ENCODE measurements at places on chromosomes 13 and 19.
A peak's percentile ranks its signal among the peaks of the same experiment; 100 is the strongest.

DNA sequence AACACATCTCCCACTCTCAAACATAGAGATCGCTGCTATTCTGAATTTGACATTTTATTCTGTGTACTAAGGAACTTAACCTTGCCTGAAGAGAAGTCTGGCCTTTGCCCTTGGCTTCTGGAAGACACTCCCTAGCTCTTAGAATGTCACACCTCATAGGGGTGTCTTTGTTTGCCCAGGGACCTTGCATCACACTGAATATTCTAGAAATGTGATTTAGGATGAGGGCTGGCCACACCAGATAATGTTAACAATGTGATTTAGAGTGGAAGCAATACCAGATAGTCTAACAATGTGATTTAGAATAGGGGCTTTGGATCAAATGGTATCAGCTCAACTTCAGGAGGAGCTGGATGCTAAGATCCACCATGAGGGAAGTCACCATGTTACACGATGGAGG, 6.6 kb downstream of the SIGLECL1 start:
- DNase-seq: no peak

DNA sequence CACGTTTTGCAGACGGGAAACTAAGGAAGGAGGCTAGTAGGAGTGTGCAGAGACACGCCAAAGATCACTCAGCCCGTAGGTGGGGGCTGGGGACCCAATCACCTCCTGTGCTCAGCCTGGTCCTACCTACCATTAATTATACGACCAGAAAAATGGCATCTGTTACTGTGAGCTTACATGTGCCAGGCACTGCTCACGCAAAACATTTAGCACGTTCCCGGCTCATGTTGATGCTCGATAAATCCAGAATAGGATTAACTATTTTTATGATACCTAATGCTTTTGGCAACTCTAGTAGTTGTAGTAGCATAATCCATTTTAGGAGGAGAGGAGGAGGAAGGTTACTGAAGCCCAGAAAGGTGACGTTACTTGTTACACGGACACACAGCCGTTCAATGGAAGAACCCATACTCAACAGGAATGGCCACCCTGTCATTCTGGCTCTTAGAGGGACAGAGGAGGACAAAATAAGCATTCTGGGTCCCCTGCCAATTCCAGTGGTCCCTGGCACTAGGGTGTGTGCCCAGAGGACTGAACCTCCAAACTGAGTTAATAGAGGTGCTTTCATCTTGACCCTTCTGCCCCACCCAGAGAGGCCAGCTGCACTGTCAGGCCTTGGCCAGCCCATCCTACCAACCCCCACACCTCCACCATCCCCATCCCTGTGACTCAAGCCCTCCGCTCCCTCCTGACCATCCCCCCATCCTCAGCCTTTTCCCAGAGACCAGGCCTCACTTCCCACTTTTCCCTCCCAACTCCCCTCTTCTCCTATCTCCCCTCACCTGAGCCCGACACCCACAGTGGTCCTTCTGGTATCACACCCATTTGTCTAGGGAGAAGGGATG, 5.0 kb upstream of the EML2 start:
- DNase-seq: no peak

- peak; percentile 72 for DNase-seq
Observed at GRCh38 chr19:4066682-4067395, at the start of gene ZBTB7A. Gene ZBTB7A, minus strand, starts transcription at chr19:4066899. Its CDS starts 11,667 bp downstream, at chr19:4055232.

DNA sequence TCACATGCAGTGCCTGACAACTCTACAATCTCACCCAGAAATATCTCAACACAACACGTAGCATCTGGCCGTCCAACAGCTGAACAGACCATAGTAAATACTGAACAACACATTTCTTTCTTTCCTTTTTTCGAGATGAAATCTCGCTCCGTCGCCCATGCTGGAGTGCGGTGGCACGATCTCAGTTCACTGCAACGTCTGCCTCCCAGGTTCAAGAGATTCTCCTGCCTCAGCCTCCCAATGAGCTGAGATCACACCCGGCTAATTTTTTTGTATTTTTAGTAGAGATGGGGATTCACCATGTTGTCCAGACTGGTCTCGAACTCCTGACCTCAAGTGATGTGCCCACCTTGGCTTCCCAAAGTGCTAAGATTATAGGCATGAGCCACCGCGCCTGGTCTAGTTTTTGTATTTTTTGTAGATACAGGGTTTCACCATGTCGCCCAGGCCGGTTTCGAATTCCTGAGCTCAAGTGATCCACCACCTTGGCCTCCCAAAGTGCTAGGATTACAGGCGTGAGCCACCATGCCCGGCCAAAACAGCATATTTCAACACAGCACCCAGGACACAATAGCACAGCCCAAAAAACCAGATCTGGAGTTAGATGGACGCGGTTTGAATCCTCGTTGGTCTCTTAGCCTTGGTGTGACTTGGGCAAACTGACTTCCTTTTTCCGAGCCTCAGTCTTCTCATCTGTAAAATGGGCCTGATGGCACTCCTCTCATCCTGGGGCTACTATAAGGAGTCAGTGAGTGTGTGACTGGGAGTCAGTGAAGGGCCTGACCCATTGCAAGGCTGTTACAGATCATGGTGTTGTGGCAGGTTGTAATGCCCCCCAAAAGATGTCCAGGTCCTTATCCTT, 22.6 kb downstream of the CYP2A6 start:
- DNase-seq: no peak

GRCh38 chr13:21336609-21337349, 122.3 kb downstream of the ZDHHC20 start:
- no peak for DNase-seq

DNA sequence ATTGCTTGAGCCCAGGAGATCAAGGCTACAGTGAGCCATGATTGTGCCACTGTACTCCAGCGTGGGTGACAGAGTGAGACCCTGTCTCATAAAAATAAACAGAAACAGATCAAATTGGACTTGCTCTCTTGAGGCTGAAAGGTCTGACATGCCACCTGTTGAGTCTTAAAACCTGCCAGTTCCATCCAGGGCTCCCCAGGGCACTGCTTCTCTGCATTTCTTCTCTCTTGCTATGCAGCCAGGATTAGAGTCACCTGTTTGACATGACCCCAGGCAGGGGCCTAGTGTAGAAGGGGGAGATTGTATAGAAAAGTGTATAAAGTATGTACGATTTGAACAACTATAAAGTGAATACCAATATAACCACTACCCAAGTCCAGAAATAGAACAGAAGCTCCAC, 45.4 kb downstream of the ARHGAP35 start:
- no peak for DNase-seq

DNA sequence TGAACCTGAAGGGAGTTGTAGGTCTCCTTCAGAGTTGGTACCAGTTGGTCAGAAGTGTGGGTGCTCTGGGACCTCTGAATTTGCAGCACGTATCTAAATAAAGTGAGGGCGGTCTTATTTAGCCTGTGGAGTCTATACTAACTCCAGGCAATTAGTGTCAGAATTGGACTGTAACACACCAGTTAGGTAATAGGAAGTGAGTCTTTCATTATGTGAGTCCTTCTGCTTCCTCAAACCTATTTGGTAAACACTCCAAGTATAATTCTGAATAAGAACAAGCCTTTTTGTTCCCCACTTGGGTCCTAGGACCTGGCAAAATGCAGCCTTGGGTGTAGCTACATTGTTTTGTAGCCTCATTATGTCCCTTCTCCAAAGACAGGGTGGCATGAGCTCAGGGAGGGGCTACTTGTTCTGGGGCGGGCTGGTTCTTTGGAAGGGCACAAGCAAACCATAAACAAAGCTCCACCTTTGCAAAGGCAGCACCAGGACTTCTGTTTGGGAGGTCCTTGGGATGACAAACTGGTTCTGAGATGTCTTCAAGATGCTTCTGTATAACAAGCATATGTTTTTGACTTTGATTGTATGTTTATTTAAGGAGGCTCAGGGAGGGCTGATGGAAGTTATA, 418.0 kb downstream of the ZNF536 start:
- no peak for DNase-seq

- DNase-seq: no peak
Observed at GRCh38 chr13:100512422-100512821, 76.2 kb downstream of the GGACT start.

DNA sequence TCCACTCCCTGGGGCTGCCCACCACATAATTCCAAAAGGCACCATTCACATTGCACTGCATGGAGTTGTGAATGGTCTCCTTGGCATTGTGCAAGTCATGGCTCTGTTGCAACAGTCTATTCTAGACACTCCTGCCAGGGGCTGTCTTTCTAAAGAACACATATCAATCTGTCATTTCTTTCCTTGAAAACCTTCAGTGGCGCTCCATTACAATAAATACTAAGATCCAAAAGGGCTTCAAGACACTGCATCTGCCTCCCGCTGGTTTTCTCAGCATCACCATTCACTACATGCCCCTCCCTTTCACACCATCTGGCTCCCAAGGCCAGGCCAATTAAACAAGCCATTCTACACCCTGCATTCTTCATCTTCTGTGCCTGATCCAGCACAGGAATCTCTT, 32.2 kb upstream of the TM9SF2 start:
- DNase-seq: no peak

GRCh38 chr19:2331601-2332246, 3.2 kb downstream of the SPPL2B start:
- DNase-seq: no peak

- DNase-seq: no peak
Observed at GRCh38 chr13:109577191-109577700, 209.1 kb downstream of the IRS2 start.

DNA sequence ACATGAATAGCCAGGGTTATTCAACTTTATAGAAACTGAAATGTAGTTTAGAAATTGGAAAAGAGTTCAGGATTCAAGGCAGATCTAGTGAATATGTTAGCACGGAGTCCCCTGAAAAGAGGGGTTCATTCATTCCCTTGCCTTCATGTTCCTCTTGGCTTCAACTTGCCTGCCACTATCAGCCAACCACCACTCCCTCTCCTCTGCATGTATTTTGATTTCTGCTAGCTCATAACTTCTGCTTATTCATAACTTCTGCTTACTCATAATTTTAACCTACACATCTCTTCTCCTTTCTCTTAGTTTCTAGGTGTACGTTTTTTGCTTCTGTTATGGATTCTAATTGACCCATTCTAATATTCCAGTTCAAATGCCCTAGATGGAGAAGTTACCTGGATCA, 5.5 kb upstream of the SERTM1 start:
- no peak for DNase-seq

DNA sequence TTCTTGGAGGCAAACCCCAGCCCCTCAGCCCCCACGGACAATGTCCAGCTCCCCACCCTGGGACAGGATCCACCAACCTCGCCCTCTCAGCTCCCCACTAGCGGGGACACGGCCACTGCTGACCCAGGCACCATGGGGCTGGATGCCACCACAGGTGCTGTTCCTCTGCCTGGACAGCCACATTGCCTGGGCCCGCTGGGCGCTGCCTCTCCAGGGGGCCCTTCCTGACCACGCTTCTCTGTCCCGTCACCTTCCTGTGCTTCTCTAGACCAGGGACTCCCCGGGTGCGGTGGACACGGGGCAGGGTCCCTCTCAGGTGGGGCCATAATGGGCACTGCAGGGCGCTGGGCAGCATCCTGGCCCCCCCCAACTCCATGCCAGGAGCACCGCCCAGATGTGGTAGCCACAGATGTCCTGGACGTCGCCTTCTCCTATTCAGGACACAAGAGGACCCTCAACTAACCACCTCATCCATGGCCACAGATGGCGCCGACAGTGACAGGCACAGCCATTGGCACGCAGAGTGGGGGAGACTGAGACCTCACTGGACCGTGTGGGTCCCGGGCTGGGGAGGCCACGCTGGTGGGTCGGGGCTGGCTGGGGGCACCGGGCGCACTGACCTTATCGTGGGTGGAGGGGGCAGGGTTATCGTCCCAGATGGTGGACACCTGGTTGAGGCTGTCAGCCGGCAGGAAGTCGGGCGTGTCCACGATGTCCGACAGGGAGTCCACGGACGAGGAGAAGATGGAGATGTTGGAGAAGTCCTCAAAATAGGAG, 23.4 kb downstream of the GPX4 start:
- DNase-seq: no peak

DNA sequence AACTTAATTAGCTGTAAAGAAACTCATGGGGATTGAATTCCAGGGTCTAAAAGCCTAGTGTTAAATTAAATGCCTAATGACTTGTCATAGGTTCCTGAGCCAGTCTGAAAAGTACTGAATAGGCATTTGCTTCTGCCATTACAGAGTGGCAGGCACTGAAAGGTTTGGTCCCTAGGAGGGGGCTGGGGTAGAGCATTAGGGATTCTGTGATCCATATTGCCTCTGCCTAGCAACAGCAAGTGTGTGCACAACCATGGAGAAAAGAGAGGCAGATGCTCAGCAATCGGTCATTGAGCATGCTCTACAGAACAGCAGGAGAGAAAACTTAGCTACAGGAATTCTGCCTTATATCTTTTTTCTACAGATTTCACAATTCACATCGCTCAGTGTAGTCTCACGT, 133.5 kb downstream of the TRPC4 start:
- DNase-seq: no peak

GRCh38 chr13:26133851-26134250, 82.0 kb upstream of the SHISA2 start:
- DNase-seq: no peak

- no peak for DNase-seq
Observed at GRCh38 chr13:45402641-45403040, 15.5 kb downstream of the SLC25A30 start.

- DNase-seq: no peak
Observed at GRCh38 chr13:70490320-70490935, 382.2 kb upstream of the KLHL1 start.

DNA sequence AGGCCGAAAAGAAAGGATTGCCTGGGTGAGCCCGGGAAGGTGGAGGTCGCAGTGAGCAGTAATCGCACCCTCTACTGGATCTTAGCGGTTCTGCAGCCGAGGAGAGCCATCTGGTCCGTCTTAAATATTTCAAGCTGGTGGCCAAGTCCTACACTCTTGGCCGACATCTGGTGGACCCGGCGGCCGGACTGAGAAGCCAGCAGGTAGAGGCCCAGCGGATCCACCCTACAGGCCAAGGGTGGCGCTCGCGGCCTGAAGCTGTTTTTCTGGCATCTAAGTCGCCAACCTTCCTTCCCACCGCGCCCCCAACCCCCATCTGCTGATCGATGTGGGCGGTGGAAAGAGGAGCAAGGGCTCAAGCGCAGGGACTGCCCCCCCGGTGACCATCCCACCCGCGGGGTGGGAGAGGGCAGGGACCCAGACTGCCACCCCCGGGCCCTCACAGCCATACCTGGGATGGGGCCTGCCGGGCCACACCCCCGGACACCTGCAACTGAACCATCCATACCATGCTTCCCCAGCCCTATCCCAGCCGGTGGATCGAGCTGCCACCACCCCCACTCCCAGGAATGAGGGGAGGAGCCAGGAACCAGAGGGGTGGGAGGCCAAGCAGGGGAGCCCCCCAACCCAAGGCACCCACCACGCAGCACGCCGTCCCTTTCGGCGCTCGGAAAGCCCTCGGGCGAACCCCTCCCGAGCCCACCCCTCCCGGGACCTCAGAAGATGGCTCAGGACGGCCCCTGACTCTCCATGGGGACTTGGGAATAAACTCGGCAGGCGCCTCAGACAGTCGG, 46.3 kb upstream of the ZNF730 start:
- no peak for DNase-seq

GRCh38 chr19:18160971-18161635, 8.1 kb downstream of the PIK3R2 start:
- peak; percentile 78 for DNase-seq

DNA sequence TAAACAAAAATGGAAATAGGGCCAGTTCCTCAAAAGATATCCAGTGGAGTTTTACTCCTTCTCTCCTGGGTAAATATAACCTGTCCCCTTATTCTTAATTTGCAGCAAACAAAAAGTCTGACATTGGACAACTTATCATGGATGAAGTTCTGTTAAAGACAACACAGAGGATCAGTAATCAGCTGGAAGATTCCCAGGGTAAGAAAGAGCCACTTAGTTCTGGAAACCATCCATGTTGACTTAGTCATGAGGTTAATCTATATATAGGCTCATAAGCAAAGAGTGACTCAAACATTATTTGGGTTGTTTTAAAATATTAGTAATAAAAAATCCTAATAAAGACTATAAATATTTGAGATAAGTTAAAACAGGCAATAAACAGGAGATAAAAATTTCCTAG, 40.5 kb upstream of the EBPL start:
- DNase-seq: no peak
